EH (cell line): ENCODE measurements at places on chromosomes 11 and 22.

- DNase-seq, result peak; percentile 47
Measured at GRCh38 chr11:72075109-72075508, 5.2 kb downstream of the NUMA1 start.

GRCh38 chr11:56453521-56453920 is 19.6 kb downstream of the OR5M3 start:
- DNase-seq, result no peak

DNA sequence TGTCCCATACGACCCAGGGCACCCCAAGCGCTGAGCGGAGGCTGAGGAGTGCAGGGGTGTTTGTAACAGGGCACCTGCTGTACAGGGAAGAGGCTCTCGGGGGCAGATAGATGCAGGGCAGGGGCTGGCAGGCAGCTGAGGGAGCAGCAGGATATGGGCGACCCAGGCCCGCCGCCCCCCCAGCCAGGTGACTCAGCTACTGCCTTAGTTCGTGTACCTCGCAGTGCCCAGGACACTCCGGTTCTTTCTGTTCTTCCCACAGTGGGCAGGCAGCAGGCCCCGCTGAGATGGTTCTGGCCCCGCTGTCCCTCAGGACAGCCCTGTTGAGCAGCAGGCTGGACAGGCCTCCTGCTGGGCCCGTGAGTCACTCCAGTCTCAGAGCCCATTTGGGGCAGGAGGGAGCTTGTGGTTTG is 16.2 kb downstream of the PHLDA2 start:
- DNase-seq, result peak; percentile 76

- no peak for DNase-seq
Measured at GRCh38 chr11:76655501-76656049, 15.0 kb downstream of the LRRC32 start.

DNA sequence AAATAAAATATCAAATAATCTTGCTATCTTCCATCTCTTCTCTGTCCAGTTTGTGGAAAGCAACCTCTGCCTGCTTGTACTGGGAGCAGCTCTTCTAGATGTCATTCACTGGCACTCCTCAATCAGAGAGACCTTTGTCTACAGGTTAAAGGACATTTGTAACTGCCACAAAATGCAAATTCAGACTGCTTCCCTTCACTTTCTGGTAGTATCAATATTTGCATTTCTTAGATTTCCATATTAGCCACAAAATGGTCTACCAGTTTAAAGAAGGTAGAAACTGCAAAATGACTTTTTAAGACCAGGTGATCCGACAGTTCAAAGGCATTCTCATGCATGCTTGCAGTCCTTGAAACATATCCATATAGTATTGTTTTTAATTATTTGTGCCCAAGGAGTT is 51.7 kb upstream of the RCN1 start:
- DNase-seq, result no peak

- no peak for DNase-seq
Measured at GRCh38 chr22:49305966-49306631, 521.6 kb downstream of the BRD1 start.
